PC-9 (cell line): ENCODE measurements at places on chromosomes 16 and 17.
A peak's percentile ranks its signal among the peaks of the same experiment; 100 is the strongest.

GRCh38 chr16:63945806-63946205 lies 1176.1 kb downstream of the CDH11 start:
- no peaks in the 10 kb centered on the region for H3K36me3 ChIP-seq
- H3K4me1 ChIP-seq = no peaks in the 10 kb centered on the region
- no peak for DNase-seq
- H3K27ac ChIP-seq = no peak overlapping the region
- H3K27me3 ChIP-seq = no peaks in the 10 kb centered on the region

DNA sequence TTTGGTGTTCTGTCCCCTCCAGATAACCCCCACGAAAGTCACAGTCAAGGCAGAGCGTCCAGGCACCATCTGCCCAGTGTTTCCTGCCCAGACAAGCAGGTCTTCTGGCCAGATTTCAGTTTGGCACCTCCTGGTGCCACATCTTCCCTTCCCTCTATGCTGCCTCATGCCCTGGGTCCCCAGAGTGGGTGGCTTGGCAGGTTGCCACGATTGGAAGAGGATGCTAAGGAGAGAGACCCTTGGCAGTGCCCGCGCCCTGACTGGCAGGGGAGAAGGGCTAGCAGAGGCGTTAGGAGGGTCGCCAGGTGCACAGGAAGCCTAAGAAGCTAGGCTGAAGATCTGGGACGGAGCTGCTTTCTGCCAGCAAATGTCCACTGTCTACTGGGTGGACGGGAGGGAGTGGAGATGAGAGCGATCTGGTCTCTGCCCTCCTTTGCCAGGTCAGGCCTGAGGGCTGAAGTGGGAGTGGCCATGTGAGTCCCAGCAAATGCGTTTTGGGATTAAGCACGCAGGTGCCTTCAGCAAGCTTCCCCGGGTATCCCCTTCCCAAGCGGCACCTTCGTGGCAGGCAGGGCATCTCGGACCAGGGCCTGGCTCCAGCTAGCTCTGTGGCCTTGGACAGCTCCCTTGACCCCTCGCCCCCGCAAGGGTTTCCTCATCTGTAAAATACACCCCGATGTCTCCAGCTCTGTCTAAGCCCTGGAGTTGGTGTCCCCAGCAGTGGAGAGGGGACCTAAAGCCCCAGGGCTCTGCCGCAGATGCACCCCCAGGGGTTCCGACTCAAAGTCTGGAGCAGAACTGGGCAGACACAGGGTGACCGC lies 13.4 kb upstream of the CD300A start:
- H3K4me3 ChIP-seq = peak overlapping the region; percentile 43; the same call in 1 of the 2 replicates
- no peak overlapping the region for H3K27ac ChIP-seq
- peaks cover 7% of the 10 kb centered on the region; the same call in 1 of the 2 replicates for H3K4me1 ChIP-seq
- H3K36me3 ChIP-seq = no peaks in the 10 kb centered on the region

DNA sequence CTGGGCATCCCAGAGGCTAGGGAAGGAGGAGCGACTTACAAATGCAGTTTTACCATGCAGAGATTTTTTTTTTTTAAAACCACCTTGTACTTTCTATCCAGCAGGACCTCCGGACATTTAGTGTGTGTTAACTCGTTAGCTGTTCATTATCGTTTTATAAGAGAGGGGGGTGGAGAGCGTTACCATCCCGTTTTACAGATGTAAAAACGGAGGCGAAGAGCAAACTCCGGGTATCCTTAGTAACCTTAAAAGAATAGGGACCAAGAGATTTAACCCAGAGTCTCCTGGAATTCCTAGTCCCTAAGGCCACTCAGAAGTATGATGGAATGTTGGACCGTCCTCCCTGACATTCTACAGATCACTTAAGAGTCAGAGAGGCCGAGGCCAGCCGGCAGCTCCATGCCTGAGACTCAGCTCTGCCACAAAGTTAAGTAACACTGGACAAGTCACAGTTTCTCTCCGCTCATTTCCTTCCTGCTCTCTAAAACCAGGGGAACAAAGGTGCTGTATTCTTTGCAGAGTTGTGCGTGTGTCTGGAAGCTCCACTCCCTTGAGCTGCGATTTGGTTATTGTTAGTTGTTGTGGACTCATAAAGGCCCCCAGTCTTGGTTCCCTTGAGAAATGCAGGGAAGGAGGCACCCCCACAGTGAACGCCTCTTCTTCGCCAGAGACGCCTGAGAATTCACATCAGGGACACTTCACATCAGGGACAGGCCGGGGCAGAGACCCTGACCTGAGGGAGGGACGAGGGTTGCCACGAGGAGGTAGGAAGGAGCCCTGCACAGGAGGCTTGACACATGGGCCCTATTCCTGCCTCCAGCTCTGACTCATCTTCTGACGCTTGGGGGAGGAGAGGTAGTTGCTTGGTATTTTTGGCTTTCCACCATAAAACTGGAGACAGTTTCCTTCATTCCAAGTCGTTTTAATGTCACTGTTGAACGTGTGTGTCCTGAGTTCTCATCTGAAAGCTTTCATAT lies 1.2 kb downstream of the DUSP14 start:
- DNase-seq = peak; percentile 87
- H3K27ac ChIP-seq = peak overlapping the region; percentile 66
- H3K36me3 ChIP-seq = no peaks in the 10 kb centered on the region

DNA sequence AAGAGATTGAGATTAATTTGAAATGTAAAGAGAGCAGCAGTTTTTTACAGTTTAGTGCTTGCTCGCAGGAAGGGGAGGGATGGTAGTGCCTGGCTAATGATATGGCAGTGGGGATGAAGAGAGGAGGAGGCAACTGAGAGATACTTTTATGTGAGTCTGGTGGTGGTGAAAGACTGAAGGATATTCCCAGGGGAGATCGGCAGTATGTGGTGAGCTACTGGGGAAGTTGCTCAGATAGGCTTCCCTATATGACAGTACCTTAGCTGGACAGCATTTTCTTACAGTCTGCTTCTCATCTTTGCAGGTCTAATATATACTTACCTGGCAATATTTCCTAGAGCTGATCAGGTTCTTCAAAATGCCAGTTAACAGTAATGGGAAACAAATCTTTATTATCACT lies 8.6 kb downstream of the CEP95 start:
- no peaks in the 10 kb centered on the region for H3K4me1 ChIP-seq
- H3K4me3 ChIP-seq = no peak overlapping the region
- peaks cover 68% of the 10 kb centered on the region for H3K36me3 ChIP-seq
- no peaks in the 10 kb centered on the region for H3K27me3 ChIP-seq

DNA sequence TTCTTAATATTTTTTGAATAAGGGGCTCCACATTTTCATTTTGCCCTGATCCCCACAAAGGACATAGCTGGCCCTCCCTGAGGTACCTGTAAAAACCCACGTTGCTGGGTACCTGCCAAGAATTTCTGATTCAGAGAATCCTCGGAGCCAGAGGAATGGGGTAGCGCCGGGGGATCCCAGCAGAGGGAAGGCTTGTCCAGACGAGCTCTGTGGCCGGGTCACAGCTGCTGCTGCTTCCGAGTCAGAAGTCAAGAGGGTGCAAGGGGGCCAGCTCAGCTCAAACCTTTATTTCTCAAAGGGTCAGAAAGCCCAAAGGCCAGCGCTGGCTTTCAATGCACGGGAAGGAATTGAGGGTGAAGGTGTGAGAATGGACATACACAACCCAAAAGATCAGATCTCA lies 68.9 kb upstream of the SDK2 start:
- H3K36me3 ChIP-seq = no peaks in the 10 kb centered on the region
- no peak overlapping the region for H3K27ac ChIP-seq
- no peak overlapping the region for H3K4me3 ChIP-seq
- DNase-seq = no peak
- H3K27me3 ChIP-seq = peaks cover 80% of the 10 kb centered on the region
- H3K4me1 ChIP-seq = no peaks in the 10 kb centered on the region

GRCh38 chr17:53012364-53012763 lies 810.4 kb upstream of the KIF2B start:
- no peaks in the 10 kb centered on the region for H3K36me3 ChIP-seq
- DNase-seq = no peak
- H3K4me1 ChIP-seq = no peaks in the 10 kb centered on the region
- no peak overlapping the region for H3K4me3 ChIP-seq

GRCh38 chr16:48555155-48555554 lies 54.8 kb downstream of the N4BP1 start:
- no peak for DNase-seq
- H3K4me3 ChIP-seq = no peak overlapping the region
- no peaks in the 10 kb centered on the region for H3K4me1 ChIP-seq
- H3K27ac ChIP-seq = no peak overlapping the region
- H3K36me3 ChIP-seq = peaks cover 5% of the 10 kb centered on the region; the same call in 1 of the 2 replicates
- H3K27me3 ChIP-seq = no peaks in the 10 kb centered on the region
